ENCODE measurements at places on chromosomes 7 and 10. TPM values are rescaled to one million over a fixed set of nuclear protein-coding genes. Genes with fewer than 3 reads are reported as not detected.

ACBD7 gene
- 1.5 TPM for total RNA-seq

GRCh38 chr10:71694039-71694501, 25.5 kb downstream of the C10orf105 start:
- no peaks in the 10 kb centered on the region for H3K4me1 ChIP-seq
- H3K36me3 ChIP-seq: no peaks in the 10 kb centered on the region
- peaks cover 4% of the 10 kb centered on the region for H3K27me3 ChIP-seq
- H3K27ac ChIP-seq: no peak overlapping the region
- no peak for DNase-seq
- H3K4me3 ChIP-seq: no peak overlapping the region

GRCh38 chr10:106864031-106864430, 300.5 kb downstream of the SORCS1 start:
- no peak for DNase-seq
- H3K36me3 ChIP-seq: no peaks in the 10 kb centered on the region
- peaks cover 5% of the 10 kb centered on the region for H3K27me3 ChIP-seq
- no peak overlapping the region for H3K4me3 ChIP-seq
- H3K27ac ChIP-seq: no peak overlapping the region

DNA sequence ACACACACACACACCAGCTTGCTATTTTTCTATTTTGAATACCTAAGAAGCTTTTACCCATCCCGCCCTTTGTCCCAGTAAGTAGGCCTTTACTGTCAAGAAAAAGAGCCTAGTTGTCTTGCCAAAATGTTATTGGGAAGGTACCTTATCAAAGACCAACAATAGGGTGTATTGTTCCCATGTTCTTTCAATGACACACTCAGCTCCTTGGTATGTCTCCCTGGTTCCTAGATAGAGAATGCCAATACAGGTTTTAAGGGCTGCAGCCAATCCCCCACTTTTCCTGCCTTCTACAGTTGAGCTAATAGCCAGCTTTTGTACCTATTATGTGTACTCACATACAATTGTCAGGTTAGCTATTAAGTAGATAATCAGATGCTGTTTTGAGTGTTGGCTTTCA, 92.0 kb upstream of the LRRTM3 start:
- H3K4me1 ChIP-seq: no peaks in the 10 kb centered on the region
- H3K36me3 ChIP-seq: no peaks in the 10 kb centered on the region
- no peaks in the 10 kb centered on the region for H3K27me3 ChIP-seq
- DNase-seq: no peak
- no peak overlapping the region for H3K4me3 ChIP-seq
- H3K27ac ChIP-seq: no peak overlapping the region

FZD8 gene
- total RNA-seq: 8.9 TPM

GRCh38 chr7:37191797-37192196, 256.9 kb downstream of the ELMO1 start:
- H3K4me3 ChIP-seq: no peak overlapping the region
- no peaks in the 10 kb centered on the region for H3K4me1 ChIP-seq
- no peak for DNase-seq
- H3K36me3 ChIP-seq: no peaks in the 10 kb centered on the region
- H3K27ac ChIP-seq: no peak overlapping the region
- H3K27me3 ChIP-seq: peaks cover 2% of the 10 kb centered on the region

UNC5B gene
- total RNA-seq: 22.6 TPM

HHEX gene
- total RNA-seq: not detected

- peaks cover 7% of the 10 kb centered on the region for H3K27me3 ChIP-seq
- DNase-seq: no peak
- peaks cover 11% of the 10 kb centered on the region for H3K36me3 ChIP-seq
- no peak overlapping the region for H3K4me3 ChIP-seq
- peaks cover 3% of the 10 kb centered on the region for H3K4me1 ChIP-seq
Measured at GRCh38 chr7:36726806-36727503, 2.7 kb upstream of the AOAH start.
